Effector memory CD4-positive, alpha-beta T cell (primary cell): ENCODE measurements at places on chromosomes 1 and 21.

- no peaks in the 10 kb centered on the region for H3K36me3 ChIP-seq
- no peak for DNase-seq
- H3K4me1 ChIP-seq, result no peaks in the 10 kb centered on the region
- no peak overlapping the region for H3K4me3 ChIP-seq
Observed at GRCh38 chr1:30374400-30375070, 348.9 kb downstream of the MATN1 start.

GRCh38 chr1:237759377-237759776 is 131.3 kb downstream of the ZP4 start:
- no peak for DNase-seq
- H3K27ac ChIP-seq, result no peak overlapping the region
- no peaks in the 10 kb centered on the region for H3K4me1 ChIP-seq

GRCh38 chr1:212700892-212701819 is 1.5 kb upstream of the BATF3 start:
- peak overlapping the region; percentile 81 for H3K4me3 ChIP-seq
- H3K27me3 ChIP-seq, result no peaks in the 10 kb centered on the region
- DNase-seq, result no peak
- H3K27ac ChIP-seq, result peak overlapping the region; percentile 66
- H3K4me1 ChIP-seq, result peaks cover 9% of the 10 kb centered on the region
- H3K36me3 ChIP-seq, result no peaks in the 10 kb centered on the region

DNA sequence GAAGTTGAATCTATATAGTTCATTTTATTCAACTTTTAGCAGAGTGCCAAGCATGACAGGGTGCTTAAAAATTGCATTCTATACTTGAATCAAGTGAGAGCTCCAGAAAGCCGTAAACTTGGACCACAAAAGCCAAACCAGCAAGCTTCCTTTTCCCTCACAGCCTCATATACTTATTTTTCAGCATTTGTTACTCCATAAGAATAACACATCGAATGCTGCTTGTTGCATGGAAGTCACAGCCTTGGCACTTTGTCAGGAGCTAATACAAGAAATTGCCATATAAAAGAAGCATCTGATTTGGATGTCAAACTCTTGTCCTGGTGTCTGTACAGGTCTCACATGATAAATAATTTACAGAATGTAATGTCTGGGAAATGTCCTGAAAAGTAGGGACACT is 87.4 kb downstream of the PLXNA2 start:
- H3K36me3 ChIP-seq, result no peaks in the 10 kb centered on the region
- no peak overlapping the region for H3K27ac ChIP-seq
- no peak overlapping the region for H3K4me3 ChIP-seq

DNA sequence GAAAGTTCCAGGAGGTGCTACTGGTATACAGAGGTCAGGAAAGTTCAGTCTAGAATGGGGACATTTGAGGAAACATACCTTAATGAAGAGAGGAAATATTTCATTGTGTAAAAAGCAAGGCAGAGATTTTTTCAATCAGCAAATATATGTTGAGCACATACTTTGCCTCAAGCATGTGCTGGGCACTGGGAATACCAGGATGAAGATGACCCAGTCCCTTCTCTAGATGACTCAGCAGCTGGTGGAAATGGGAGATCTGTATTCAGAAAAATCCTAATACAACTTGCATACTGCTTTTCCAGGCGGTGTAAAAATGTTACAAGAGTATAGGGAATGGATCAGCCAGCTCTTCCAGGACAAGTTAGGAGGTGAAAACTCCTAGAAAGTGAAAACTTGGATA is 229.3 kb downstream of the FGGY start:
- H3K4me3 ChIP-seq, result no peak overlapping the region
- H3K27me3 ChIP-seq, result no peaks in the 10 kb centered on the region
- no peaks in the 10 kb centered on the region for H3K4me1 ChIP-seq
- H3K36me3 ChIP-seq, result no peaks in the 10 kb centered on the region
- no peak overlapping the region for H3K27ac ChIP-seq

DNA sequence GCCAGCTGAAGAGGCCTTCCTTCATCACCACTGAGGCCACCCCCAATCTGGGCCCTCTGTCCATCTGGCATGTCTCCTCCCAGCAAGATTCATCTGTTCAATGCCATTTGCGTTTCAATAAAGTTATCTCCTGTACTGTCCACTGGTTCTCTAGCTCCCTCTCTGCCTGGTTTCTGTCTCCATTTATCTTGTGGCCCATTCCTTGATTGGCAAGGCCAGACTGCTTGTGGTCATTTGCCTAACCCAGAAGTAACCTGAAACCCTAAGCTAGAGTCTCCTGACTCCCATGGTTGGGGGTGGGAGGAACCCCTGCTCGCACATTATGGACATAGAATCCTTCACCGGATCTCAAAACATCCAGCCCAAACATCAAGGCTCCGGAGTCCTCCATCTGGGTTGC is 2.1 kb upstream of the IPO9 start:
- H3K27me3 ChIP-seq, result no peaks in the 10 kb centered on the region
- no peak for DNase-seq
- no peaks in the 10 kb centered on the region for H3K4me1 ChIP-seq
- no peak overlapping the region for H3K4me3 ChIP-seq
- H3K36me3 ChIP-seq, result no peaks in the 10 kb centered on the region
